CD4-positive, alpha-beta T cell treated with Interleukin-17A for 1 hour (primary cell): ENCODE measurements at places on chromosomes 1 and 21.

DNA sequence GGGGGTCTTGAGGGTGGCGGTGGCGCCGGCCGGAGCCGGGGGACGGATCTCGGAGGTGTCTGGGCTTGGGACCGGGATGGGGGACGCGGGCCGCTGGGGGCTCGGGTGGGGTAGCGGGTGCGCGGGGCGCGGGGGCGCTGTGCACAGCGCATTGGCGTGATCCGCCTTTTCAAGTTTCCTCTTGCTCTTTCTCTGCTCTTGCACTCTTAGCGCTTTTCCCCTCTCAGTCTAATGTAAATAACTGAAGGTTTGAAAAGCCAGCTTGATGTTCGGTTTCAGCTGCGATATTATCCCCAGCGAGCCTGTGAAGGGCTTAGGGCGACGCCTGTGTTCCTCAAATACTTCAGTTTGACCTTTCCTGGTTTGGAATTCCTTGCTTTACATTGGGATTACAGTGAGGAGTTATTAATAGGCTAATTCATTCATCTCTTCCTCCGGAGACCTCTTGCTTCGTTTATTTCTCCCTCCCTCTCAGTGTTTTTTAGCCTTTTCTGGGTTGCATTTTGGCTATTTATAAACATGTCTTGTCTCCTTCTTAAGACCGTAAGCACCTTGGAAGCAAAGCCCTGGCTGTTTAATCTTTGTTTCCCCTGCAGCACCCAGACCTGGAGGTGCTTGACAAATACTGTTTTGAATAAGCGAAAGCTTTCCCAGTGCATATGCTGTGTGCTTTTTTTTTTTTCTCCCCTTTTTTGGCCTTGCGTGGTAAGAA lies 693 bp downstream of the RAB4A start:
- DNase-seq = peak; percentile 43

GRCh38 chr1:46131712-46132528 lies 509 bp downstream of the PIK3R3 start:
- DNase-seq = peak; percentile 32

DNA sequence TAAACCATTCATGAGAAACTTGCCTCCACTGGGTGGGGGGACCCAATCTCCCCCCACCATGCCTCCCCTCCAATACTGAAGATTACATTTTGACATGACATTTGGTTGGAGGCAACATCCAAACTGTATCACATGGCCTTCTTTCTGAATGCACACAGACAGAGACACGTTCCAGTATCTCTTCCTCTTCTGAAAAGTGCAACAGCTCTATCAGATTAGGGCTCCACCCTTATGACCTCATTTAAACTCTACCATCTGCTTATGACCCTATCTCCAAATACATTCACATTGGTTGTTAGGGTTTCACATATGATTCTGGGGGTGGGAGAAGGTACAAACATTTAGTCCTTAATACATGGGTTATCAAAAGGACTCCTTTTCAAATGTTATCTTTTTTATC lies 481.8 kb upstream of the NFIA start:
- DNase-seq = no peak

DNA sequence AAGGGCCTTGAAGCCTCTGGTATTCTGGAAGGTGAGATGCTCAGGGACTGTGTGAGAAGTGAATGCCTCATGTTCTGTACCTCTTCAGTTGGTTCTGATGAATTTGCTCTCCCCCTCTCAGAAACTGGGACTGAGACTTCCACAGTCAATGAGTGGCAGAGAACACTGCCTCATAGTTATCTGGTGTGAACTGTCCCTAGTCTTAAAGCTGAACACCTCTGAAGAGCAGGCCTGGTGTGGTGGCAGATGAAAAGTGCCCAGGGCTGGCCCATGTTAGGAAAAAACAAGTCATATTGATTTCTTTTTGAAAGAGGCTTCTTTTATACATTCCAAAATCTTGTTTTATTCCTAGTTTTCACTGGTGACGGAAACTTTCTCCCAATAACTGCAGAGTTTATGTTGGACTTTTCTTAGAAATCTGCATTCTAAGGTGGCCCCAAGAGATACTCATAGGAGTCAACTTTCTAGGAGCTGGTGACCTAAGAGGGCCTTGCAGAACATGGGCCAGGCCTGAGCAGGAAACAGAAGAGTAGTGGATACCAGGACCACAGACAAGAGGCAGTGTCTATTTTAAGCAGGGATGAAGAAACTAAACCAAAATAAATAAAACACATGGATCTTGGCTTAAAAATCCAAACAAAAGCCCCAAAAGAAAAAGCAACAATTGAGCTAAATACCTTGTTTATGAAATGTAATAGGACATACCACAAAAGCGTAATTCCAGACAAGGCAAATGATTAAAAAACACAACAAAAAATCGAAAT lies 19.5 kb downstream of the DUSP10 start:
- DNase-seq = no peak

DNA sequence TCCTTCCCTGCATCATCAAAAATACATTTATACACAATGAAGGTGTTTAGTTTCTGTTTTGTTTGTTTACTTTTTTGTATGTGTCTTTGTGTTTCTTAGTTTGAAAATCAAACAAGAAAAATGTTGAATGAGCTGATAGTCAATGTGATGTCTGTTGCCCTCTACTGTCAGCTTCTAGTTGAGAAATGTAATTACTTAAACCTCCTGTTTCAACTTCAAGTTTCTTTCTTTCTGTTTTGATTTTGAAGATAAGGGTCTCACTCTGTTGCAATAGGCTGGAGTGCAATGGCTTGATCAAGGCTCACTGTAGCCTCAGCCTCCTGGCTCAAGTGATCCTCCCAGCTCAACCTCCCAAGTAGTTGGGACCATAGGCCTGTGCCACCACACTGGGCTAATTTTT lies 37.5 kb downstream of the SPTA1 start:
- no peak for DNase-seq

GRCh38 chr1:98104289-98104688 lies 183.5 kb upstream of the DPYD start:
- DNase-seq = no peak

GRCh38 chr1:233064988-233065387 lies 114.6 kb downstream of the NTPCR start:
- DNase-seq = no peak

- no peak for DNase-seq
Observed at GRCh38 chr1:199394856-199395255, 632.7 kb upstream of the NR5A2 start.

GRCh38 chr1:227901906-227902640 lies 45.7 kb downstream of the WNT9A start:
- peak; percentile 36 for DNase-seq

GRCh38 chr1:155940993-155941844 lies at the start of gene RXFP4:
RXFP4 (plus strand) TSS chr1:155941638; CDS start chr1:155941710, 72 bp downstream.
- DNase-seq = no peak
